Activated naive CD4-positive, alpha-beta T cell (primary cell): ENCODE measurements at places on chromosomes 16 and 17.

GRCh38 chr16:12197812-12198211 is 221.3 kb downstream of the SNX29 start:
- no peak for DNase-seq

GRCh38 chr17:78525511-78526160 is 51.6 kb downstream of the DNAH17 start:
- no peak for DNase-seq

- no peak for DNase-seq
Measured at GRCh38 chr17:6279659-6280058, 155.3 kb downstream of the AIPL1 start.

DNA sequence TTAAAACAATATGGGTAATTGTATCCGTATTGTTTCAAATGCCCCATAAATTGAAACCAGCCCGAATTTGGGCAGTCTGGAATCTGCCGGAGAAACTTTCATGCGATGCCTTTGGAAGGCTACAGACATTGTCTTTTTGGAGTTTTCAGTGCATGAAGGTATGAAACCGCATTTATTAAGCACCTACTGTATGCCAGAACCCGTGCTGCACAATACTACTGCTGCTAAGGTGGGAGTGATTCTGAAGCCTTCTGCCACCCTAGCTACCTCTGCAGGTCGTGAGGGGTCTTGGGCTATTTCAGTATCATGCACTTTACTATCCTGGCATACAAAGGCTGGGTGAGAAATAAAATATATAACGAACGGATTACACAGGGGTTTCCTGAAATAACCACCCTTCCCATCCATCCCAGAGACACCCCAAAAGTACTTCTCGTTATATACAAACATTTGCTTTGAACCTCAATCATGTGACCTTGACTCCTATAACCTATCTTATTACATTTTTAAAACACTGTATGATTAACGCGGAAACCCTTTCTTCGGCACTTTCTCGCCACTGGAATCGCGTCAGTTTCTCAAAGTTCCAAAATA is 1.0 kb upstream of the MSI2 start:
- no peak for DNase-seq

- no peak for DNase-seq
Measured at GRCh38 chr16:16150117-16150877, 73.0 kb downstream of the ABCC6 start.

GRCh38 chr16:57282510-57283213 is 1.8 kb downstream of the PLLP start:
- no peak for DNase-seq

DNA sequence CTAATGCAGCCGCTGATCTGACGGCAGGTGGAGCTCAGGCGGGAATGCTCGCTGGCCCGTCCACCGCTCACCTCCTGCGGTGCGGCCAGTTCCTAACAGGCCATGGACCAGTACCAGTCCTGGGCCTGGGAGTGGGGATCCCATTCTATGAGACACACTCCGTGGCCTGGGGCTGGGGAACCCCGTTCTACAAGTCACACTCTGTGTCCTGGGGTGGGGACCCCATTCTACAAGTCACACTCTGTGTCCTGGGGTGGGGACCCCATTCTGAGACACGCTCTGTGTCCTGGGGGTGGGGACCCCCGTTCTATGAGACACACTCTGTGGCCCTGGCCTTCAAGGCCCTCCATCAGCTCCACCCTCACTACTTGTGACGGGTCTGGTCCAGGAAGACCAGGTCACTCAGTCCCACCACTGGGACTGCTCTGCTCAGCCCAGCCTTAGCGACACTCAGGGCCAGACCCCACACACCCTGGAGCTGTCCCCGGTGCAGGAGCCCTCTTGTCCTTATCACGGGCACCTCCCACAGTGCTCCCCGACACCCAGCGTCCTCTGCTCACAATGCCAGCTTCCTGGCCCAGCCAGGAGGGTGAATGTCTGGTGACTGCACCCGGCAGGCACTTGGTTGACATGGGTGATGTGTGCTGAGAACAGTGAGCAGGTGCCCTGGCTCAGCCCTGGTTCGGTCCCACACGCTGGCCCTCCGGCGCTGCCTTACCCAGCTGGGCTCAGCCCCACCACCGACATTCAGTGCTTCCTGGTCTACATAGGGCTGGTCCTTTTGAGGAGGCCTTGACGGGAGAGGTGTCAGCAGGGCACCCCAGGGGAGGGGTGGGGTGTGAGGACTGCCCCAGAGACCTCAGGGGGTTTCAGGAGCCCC is 89.1 kb downstream of the TBC1D16 start:
- no peak for DNase-seq

- no peak for DNase-seq
Measured at GRCh38 chr17:7929158-7930023, at the start of gene KCNAB3. KCNAB3 (minus strand) TSS chr17:7929856; CDS start chr17:7929435, 421 bp downstream.

DNA sequence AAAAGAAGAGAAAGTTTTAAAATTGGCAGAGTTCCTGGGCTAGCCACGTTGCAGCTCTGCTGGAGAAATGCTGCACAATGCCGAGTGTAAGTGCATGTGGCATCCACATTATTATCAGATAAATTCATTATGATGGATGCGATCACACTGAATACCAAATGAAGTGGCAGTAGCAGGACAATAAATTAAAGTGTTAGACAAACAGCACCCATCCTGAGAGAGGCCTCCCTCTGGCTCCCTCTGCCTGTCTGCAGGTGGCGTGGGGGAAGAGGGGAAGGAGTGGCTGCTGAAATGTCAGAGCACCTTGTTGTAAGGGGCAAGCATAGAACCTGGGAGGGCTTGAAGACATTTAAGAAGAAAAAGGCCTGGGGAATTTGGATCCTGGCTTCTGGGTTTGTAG is 324.1 kb downstream of the HAPSTR1 start:
- no peak for DNase-seq

GRCh38 chr17:32822996-32823395 is 53.9 kb downstream of the MYO1D start:
- DNase-seq, result no peak

GRCh38 chr17:15303851-15304250 is 37.5 kb downstream of the TEKT3 start:
- DNase-seq, result no peak

- DNase-seq, result no peak
Measured at GRCh38 chr16:84218176-84218823, 21.5 kb downstream of the KCNG4 start.
